ENCODE measurements at places on chromosomes 12 and 14.
A peak's percentile ranks its signal among the peaks of the same experiment; 100 is the strongest.

DNA sequence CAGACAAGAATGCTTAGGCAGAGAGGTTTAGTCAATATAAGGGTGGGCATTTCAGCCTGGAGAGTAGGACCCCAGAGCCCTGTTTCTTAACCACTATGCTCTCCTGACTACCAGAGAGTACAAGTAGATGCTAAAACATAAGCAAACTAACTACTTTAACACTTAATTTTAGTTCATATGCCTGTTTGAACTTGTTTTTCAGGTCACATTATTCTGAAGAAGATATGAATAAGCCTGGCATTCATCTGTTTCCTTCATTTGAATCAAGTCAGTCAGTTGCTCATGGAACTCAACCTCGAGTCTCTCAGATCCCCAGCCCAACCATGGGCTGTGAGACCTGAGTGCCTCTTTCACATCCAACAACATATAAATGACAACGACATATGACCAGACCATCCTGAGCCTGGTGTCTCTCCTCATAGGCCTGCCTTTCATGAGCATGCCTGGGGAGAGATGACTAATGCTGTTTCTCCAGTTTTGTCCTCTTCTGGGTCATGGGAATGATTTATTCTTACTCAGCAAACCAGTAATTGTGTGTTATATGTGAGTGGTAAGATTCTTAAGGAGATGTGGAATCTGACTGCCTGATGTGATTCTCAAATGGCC is 251.1 kb upstream of the BTG1 start:
- no peak for DNase-seq

DNA sequence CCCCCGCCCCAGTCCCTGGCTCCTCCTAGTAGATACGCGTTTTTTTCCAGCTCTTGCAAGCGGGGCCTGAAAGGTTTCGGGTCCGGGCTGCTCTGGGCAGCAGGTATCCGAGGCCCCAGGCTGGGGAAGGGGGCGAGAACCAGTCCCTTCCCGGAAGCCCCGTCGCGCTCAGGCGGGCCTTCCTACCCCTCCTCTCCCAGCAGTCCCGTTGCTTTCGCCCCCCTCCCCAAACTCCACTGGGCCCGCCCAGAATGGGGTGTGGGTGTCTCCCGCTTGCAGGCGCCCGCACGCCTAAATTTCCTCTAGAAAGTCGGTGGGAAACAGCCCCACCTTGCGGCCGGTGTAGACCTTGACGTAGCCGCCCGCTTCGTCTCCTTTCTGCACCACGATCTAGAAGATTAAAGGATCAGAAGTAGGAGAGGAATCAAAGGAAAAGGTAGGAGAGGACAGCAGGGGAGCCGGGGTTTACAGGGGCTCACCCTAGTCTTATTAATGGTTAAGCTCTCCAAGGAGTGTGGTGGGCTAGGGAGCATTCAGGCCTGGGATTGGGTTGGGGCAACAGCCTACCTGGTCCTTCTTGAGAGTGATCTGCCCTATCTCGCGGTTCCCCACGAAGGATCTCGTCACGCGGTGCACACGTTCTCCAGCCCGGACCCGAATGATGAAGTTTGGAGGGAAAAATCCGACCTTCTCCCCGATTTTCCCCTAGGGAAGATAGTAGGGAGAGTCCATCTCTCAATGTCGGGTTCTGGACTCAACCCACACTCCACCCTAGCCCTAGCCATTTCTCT is 7.3 kb downstream of the STAC3 start:
- DNase-seq: peak; percentile 77

GRCh38 chr14:29028973-29029582 is 262.5 kb downstream of the FOXG1 start:
- DNase-seq: no peak

GRCh38 chr12:109685574-109686447 is 27.8 kb upstream of the FAM222A start:
- no peak for DNase-seq

GRCh38 chr14:87652278-87652677 is 340.7 kb downstream of the GALC start:
- DNase-seq: no peak

DNA sequence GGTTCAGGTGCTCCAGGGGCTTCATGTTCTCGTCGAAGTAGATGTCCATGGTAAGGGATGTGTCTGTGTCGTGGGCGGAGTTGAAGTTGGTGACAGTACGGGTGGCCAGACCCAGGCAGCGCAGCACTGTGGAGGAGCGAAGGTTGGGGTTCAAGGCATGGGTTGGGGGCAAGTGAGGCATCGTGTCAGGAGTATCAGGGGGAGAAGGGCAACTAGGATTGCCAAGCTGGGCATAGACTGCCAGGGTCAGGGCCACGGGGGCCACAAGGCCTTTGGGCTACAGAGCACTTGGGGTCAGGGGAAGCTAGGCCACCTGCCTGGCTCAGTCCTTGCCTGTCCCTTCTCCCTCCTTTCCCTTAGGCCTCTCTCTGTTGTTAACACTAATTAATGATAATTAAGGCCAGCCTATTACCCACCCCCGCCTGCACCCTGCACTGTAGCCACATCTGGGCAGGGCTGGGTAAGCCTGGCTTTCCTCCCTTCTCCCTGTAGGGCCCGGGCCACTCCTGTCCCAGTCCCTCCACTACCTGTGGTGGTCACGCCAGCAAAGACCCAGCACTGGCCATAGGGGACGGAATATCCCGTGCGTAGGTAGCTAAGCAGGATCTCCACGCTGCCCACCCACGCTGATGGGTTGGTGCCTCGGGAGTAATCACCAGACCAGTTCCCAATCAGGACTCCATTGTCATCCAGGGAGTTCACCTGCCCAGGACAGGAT is 4.3 kb downstream of the TGM1 start:
- DNase-seq: no peak

DNA sequence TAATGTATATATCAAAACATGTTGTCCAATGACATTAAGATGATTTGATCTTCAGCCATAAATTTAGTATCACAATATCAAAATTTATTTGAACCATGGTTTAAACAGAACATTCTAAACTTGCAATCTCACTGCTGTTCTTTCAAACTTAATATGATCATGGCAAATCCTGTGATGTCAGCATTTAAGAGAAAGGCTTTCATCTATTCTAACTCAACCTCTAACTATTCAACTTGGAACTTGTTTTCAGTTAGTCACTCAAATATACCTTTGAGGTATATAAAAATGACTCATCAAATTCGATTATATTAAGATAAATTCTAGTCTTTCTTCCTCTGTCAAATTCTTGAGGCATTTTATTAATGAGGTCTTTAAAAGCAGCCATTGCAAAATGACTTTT is 747.0 kb upstream of the FLRT2 start:
- DNase-seq: no peak

DNA sequence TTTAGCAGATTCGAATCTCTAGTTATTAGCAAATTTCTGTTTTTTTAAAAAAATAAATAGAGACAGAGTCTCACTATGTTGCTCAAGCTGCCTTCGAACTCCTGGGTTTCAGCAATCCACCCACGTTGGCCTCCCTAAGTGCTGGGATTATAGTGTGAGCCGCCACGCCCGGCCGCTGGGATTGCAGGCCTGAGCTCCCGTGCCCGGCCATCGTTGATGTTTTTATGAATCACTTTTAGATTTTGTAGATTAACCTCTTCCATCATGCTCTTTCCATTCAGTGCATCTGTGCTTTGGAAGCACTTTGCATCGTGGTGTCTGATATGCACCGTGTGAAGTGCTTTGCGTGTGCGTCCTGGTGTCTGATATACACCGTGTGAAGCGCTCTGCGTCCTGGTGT is 20.9 kb downstream of the PGAM5 start:
- DNase-seq: no peak

- DNase-seq: no peak
Observed at GRCh38 chr12:14554281-14555007, 13.2 kb downstream of the PLBD1 start.

DNA sequence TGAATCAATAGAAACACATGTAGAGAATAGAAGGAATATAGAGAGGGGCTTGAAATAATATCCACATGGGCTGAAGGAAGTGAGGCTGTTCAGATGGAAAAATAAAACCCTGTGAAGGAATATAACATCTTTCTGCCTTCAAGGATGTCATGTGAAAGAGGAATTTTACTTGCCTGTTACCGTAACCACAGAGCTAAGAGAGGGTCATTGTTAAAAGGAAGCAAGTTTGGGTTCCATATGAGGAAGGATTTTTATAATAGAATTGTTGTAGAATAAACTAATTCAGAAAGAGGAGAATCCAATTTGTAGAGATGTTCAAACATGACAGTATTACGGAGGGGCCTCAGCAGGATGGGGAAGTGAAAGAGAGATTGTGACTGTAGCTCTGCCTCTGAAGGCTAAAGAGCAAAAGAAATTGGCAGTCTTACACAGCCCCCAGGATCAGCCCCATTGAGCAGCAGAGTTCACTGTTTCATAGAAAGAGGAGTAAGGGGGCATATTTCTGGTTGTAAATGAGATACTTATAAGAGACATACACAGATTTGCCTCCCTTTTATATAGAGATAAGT is 41.8 kb upstream of the PTPRR start:
- DNase-seq: no peak

DNA sequence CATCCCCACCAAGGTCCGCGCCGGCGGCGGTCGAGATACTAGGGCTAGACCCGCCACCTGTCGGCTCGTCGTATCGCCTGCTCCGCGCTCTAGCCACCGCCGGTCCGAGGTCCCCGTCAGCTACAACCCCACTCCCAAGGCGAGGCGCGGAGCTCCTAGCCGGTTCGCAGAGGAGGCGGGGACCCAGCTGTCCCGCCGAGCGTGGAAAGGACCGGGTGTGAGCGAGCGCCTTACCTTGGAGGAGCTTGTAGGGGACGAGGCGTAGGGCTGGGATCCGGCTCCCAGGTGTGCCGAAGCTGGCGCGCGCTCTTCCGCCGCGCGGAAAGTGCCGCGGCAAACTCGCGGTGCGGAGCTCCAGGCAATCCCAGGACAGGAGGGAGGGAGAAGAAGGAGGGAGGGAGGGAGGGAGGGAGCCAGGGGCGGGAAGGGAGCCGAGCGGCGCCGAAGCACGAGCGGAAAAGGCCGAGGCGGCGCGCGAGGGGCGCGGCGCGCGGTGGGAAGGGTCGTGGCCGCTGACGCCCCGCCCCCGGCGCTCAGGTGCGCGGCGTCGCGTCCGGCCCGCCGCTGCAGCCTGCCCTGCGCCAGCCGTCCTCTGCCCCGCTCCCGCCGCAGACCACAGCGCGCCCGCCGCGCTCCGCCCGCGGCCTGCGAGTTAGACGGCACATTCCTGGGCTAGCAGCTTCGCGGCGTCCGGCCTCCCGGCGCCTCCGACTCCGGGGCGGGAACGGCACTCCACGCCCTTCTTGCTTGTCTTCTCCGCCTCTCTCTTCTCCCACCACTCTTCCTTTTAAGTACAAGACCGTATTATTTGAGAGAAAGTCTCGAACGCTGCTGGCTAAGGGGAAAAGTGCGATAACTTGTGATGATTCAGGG is at the start of gene PAWR:
Gene PAWR (minus strand): TSS at position 327 of the 873 bp plus-strand sequence. CDS start 720 bp downstream, outside the sequence.
- no peak for DNase-seq

DNA sequence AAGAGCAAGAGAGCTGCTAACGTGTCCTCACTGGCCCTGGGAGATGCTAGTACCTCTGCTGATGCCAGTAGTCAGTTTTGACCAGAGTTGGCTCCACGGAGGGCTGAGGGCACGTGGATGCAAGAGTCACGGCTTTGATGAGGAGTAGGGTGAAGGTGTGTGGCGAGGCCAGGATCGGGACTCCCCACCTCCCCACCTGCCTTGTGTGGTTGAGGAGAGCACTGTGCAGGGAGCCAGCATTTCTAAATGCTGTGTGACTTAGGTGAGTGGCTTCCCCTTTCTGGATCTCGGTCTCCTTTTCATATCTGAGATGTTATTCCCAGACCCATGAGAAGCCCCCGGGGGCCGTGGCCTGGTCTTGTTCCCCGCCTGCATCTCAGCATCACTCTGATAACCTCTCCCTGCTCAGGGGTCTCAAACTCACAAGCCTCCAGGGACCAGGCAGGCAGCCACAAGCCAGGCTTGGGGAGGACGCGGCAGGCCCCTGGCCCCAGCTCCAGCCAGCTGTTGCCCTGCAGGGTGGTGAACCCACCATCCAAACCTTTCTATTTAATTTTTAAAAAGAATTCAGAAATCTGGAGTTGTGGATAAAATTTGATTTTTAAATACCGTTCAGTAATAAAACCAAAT is 32.1 kb downstream of the MVK start:
- DNase-seq: no peak

GRCh38 chr14:79325071-79325470 is 886.2 kb downstream of the DIO2 start:
- no peak for DNase-seq

GRCh38 chr14:77622366-77622961 is 6.0 kb upstream of the SPTLC2 start:
- no peak for DNase-seq

GRCh38 chr14:20499881-20500280 is 5.5 kb upstream of the RNASE10 start:
- DNase-seq: no peak

- no peak for DNase-seq
Observed at GRCh38 chr12:67026487-67027246, 242.5 kb upstream of the CAND1 start.

DNA sequence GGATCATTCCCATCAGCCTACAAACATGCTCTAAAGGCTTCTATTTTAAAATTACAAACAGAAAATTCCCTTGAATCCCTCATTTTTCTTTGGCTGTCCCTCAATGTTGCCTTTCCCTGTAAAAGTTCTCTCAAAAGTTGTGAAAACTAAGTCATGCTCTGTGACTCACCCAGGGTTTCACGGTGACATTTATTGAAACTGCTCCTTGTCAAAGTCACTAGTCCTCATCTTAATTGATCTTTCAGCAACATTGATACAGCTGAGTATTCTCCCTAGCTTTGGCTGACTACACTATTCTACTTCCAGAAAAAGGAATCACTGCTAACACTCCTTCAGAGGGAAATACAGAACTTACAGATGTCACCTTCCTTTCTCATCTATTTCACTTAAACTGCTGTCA is 65.7 kb downstream of the ASCL4 start:
- DNase-seq: no peak

DNA sequence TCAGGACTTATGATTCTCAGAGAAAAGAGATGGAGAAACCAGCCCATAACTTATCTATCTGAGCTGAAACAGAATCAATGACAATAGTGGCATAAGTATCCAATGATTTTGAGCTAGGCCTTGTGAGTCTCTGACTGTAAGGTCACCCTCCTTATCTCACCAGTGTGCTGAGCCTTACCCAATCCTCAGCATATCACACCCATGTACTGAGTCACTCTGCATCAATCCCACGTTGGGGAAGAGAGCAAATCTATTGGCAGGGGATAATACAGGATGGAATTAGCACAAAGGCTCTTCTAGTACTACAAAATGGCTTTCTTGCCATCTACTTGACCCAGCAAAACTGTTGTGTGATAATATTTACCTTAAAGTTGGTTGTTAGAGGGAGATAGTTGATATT is 997.8 kb downstream of the NRXN3 start:
- DNase-seq: no peak

GRCh38 chr14:67464377-67464776 is 24.1 kb downstream of the TMEM229B start:
- DNase-seq: no peak

- no peak for DNase-seq
Observed at GRCh38 chr12:125688881-125689280, 623.6 kb downstream of the AACS start.

DNA sequence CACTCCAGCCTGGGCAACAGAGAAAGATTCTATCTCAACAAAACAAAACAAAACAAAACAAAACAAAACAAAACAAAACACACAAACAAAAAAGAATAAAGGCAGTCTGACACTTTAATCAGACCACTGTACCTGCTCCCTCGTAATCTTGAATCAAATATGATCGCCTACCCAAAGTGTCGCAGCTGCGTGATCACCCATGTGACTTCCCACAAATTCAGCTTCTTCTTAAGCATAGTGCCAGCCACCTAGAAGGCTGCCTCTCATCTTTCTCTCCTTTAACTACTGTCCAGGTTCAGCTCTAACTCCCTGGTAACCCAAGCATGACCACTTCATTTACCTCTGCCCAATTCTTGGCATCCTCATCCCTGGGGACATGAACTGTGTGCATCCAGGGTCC is 37.4 kb downstream of the FMNL3 start:
- DNase-seq: no peak

All from activated T-cell treated with anti-CD3 and anti-CD28 coated beads for 4 hours (primary cell).